ENCODE measurements at places on chromosomes 12 and 14. TPM values are rescaled to one million over a fixed set of nuclear protein-coding genes. Genes with fewer than 3 reads are reported as not detected.

- no peaks in the 10 kb centered on the region for H3K27me3 ChIP-seq
- H3K4me3 ChIP-seq, result no peak overlapping the region
- no peaks in the 10 kb centered on the region for H3K36me3 ChIP-seq
- DNase-seq, result no peak
- no peak overlapping the region for H3K27ac ChIP-seq
Measured at GRCh38 chr14:38339696-38340095, 83.8 kb upstream of the CLEC14A start.

DNA sequence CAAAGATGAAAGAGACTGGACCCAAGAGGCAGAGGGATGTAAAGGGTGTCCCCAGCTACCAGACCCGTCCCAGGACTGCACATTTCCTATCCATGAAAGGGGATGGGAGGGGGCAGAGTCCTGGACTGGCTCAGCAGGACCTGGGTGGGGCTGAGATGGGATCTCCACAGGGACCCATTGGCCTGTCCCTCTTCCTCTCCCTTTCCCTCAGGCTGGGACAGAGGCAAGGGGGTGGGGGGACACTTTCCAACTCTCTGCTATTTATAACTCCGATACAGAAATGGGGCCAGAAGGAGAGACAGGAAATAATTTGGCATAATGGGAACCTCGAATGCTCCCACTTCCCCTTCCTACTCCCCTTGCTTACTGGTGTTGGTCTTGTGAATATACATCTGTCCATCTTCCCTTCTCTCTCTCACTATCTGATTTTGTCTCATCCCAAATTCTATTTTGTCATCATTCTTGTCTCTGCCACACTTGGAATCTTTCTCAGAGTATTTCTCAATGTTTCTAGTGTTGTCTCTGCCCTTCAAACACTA, 1.1 kb upstream of the ITGA7 start:
- 0 out of 2 replicates have a peak overlapping the region, but pooled peaks have one; percentile 19 for H3K27ac ChIP-seq
- no peak for DNase-seq
- peak overlapping the region; percentile 66 for H3K4me3 ChIP-seq

DNA sequence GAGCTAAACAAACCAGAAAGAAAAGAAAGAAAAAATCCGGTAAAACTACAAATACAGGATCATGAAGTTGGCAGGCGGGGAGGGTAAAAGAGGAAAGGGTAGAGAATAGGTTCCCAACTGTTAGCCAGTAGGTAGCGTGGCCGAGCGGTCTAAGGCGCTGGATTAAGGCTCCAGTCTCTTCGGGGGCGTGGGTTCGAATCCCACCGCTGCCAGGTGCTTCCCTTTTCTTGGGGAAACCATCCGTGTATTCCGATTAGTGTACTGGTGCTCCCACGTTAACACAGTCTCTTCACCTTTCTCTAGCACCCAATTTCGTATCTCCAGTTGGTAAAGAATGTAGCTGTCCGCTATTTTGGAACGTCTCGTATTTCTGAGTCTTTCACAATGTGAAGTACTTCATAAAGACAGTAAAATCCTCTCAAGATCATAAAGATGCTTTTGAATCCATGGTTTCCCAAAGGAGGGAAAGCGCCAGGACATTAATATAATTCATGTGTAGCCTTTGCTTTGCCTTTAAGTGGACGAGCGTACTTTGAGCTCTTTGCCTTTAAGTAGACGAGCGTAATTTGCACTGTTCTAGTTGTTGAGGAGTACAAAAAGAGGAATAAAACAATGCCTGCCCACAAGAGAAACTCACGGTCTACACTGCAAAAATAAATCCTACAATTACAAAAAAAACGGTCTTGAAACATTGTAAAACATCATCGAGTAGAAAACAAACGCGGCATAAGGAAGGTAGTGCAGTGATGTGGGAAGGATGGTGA, 19.0 kb upstream of the RNASE12 start:
- no peaks in the 10 kb centered on the region for H3K27me3 ChIP-seq
- H3K4me3 ChIP-seq, result peak overlapping the region; percentile 94
- DNase-seq, result no peak
- H3K27ac ChIP-seq, result peak overlapping the region; percentile 8
- H3K4me1 ChIP-seq, result no peaks in the 10 kb centered on the region

- H3K36me3 ChIP-seq, result no peaks in the 10 kb centered on the region
- H3K4me1 ChIP-seq, result peaks cover 17% of the 10 kb centered on the region
- peak overlapping the region; percentile 55 for H3K4me3 ChIP-seq
- H3K27ac ChIP-seq, result no peak overlapping the region
- no peak for DNase-seq
- H3K27me3 ChIP-seq, result peaks cover 74% of the 10 kb centered on the region
Measured at GRCh38 chr12:57632073-57632957, 686 bp downstream of the B4GALNT1 start.

DNA sequence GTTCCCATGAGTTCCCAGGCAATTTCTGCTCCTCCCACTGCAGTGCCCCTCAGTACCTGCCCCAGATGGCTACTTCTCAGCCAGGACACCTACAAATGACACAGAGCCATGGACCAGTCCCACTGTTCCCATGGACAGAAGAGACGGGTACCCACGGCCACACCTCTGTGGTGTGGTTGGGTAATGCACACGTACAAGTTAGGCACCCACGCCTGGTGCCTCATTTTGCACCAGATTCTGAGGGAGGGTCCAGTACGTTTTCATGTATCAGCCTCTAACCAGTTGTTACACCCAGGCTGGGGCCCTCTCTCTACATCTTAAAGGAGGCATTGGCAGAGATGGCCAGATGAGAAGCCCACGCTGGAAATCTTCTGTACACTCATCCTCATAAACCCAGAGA, 114.0 kb downstream of the DICER1 start:
- no peak overlapping the region for H3K4me3 ChIP-seq
- peaks cover 4% of the 10 kb centered on the region for H3K27me3 ChIP-seq
- no peak for DNase-seq
- peaks cover 4% of the 10 kb centered on the region for H3K4me1 ChIP-seq

DNA sequence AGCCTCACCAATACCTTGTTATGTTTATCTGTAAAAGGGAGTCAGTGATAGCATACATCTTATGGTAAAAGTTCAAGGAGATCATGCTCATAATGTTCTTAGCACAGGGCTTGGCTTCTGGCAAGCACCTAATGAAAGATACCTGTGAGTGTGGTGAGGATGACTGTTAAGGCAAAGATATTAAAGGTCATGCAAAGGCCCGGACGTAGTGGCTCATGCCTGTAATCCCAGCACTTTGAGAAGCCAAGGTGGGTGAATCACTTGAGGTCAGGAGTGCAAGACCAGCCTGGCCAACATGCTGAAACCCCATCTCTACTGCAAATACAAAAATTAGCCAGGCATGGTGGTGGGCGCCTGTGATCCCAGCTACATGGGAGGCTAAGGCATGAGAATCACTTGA, 425.9 kb upstream of the TBX3 start:
- no peak overlapping the region for H3K27ac ChIP-seq
- H3K36me3 ChIP-seq, result no peaks in the 10 kb centered on the region
- peaks cover 5% of the 10 kb centered on the region for H3K4me1 ChIP-seq
- H3K27me3 ChIP-seq, result no peaks in the 10 kb centered on the region
- DNase-seq, result no peak
- no peak overlapping the region for H3K4me3 ChIP-seq

DNA sequence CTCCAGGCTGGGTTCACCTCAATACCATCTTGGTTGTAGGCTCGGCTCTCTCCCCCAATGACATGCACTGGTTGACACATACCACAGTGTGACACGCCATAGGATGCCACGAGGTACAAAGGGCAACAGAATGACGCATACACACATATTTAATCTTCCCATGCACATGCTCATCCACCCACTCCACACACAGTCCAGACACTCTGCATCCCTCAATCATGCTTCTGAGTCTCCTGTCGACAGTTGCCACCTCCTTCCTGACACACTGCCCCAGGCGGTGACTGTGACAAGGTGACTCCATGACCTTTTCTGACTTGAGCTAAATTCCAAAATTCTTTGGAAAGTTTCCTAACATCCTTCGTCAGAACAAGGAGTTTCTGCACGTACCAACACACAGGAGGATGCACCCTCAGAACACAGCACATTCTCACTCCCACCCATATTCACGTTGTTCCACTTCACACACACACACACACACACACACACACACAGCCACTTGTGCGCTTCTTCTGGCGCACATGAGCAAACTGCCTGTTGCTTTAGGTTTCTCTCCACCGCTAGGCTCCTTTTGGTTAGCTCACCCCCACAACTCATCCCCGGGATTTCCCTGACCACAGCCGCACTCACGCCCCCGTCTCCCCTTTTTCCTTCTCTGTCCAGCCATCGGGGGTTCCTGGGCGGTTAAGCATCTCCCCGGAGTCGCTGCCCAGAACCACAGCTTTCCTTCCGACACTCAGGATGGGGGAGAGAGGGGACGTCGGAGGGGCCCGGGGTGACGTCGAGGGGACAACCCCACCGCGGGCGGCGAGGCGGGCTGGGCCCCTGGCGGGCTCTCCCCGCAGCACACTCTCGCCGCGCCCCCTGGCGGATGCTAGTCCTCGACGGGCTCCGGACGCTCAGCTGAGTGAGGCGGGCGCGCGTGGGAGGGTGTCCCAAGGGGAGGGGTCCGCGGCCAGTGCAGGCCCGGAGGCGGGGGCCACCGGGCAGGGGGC, 536 bp upstream of the WNT1 start:
- H3K27ac ChIP-seq, result no peak overlapping the region
- H3K36me3 ChIP-seq, result peaks cover 6% of the 10 kb centered on the region
- H3K4me3 ChIP-seq, result no peak overlapping the region
- peaks cover 30% of the 10 kb centered on the region for H3K4me1 ChIP-seq
- H3K27me3 ChIP-seq, result peaks cover 99% of the 10 kb centered on the region

DNA sequence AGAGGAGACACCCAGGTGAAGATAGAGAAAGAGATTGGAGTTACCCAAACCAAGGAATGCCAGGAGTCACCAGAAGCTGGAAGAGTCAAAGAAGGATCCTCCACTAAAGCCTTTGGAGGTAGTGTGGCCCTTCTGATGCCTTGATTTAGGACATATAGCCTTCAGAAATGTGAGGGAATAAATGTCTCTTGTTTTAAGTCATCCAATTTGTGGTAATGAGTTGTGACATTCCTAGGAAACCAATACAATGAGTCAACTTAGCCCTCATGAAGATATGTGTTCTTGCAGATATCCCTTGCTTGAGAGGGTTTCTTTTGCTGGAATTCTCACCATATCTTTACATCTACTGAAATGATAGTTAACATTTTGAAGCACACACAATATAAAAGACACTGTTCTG, 58.8 kb downstream of the CCER1 start:
- H3K4me3 ChIP-seq, result no peak overlapping the region
- DNase-seq, result no peak

DNA sequence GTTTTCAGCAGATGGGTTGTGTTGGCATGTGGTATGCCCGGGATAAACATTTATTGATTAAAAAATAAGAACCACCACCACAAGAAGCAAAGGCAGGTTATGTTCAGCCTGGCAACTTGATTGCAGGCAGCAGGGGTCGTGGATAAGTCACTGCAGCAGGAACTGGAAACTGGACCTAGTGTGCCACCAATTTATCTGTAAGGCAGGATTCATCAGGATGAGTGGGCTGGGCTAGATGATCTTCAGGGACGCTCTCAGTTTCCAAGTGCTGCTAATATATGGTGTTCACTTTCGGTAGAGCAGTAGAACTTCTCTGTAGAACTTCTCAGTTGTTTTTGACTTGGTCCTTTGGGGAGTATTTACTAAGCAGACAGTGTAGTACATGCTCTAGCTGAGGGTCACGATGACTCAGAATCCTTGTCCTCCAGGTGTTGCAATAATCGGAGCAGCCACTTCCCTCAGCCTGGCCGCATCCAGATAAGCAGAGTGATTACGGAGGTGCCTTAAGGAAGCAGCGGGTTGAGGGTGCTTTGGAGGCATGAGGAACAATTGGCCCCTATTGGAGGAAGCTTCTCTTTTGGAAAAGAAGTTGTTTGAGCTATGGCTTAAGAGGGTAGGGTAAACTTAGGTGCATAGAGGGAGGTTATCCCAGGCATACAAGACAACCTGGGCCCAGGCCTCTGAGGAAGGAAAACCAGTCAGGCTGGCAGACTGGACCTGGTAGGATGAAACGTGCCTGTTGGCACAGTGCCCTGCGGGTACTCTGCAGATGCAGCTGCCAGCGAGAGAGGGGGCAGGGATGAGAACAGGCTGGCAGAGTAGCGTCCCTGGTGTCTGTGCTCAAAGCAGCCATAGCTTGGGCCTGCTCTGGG, 104.0 kb downstream of the GPR135 start:
- no peaks in the 10 kb centered on the region for H3K27me3 ChIP-seq
- no peak overlapping the region for H3K4me3 ChIP-seq
- DNase-seq, result no peak
- no peak overlapping the region for H3K27ac ChIP-seq
- peaks cover 4% of the 10 kb centered on the region for H3K4me1 ChIP-seq

DNA sequence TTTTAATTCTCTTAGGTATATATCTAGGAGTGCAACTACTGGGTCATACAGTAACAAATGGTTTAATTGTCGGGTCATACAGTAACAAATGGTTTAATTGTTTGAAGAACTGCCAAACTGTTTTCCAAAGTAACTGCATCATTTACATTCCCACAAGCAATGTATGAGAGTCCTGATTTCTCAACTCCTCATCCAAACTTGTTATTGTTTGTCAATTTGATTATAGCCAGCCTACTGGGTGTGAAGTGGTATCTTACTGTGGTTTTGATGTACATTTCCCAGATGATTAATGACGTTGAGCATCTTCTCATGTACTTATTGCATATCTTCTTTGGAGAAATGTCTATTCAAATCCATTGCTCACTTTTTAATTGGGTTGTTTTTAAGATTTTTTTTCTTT, 67.6 kb upstream of the CFL2 start:
- no peak overlapping the region for H3K4me3 ChIP-seq
- H3K36me3 ChIP-seq, result no peaks in the 10 kb centered on the region
- no peak overlapping the region for H3K27ac ChIP-seq
- H3K27me3 ChIP-seq, result no peaks in the 10 kb centered on the region

DNA sequence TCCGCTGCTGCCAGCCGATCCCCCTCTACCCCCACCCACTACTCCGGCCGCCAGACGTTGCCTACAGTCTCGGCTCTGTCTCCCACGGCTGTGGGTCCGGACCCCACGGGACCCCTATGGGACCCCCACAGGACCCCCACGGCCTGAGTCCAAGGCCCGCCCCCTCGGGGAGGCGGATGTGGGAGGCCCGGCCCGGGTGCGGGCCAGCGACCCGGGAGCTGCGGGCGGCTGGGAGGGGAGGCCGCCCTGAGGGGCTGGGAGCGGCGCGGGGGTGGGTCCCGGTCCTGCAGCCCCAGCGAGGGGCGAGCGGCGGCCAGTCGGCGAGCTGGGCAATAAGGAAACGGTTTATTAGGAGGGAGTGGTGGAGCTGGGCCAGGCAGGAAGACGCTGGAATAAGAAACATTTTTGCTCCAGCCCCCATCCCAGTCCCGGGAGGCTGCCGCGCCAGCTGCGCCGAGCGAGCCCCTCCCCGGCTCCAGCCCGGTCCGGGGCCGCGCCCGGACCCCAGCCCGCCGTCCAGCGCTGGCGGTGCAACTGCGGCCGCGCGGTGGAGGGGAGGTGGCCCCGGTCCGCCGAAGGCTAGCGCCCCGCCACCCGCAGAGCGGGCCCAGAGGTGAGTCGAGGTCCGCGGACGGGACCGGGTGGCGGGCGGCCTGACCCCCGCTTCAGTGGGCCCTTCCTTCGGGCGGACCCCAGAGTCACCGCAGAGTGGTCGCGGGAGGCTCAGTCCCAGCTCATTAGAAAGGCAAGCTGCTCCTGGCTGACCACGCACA, at the start of gene ACVRL1:
TSS of gene ACVRL1 (plus strand) at position 422 of the 773 bp plus-strand sequence. CDS start 4,971 bp downstream, outside the sequence.
- H3K36me3 ChIP-seq, result no peaks in the 10 kb centered on the region
- no peak within 1 kb of the TSS for H3K27ac ChIP-seq
- H3K4me1 ChIP-seq, result no peaks in the 10 kb centered on the region
- DNase-seq, result no peak
- H3K27me3 ChIP-seq, result peaks cover 23% of the 10 kb centered on the region
- H3K4me3 ChIP-seq, result peak within 1 kb of the TSS; percentile 2

The BICD1 gene
- 58.4 TPM for total RNA-seq

The BAG5 gene
- 29.2 TPM for total RNA-seq

The KRT75 gene
- total RNA-seq, result not detected

The MLXIP gene
- 40.4 TPM for total RNA-seq

The CAPZA3 gene
- not detected for total RNA-seq

The PCED1B gene
- 4.9 TPM for total RNA-seq

The SLC5A8 gene
- 0.11 TPM for total RNA-seq

The TSPAN8 gene
- not detected for total RNA-seq

Measured in H1 (cell line).